ENCODE measurements at places on chromosomes 12 and 14. TPM values are rescaled to one million over a fixed set of nuclear protein-coding genes. Genes with fewer than 3 reads are reported as not detected.

CCDC184 gene
- polyA plus RNA-seq: 1.6 TPM

COX8C gene
- not detected for polyA plus RNA-seq

DLGAP5 gene
- 15.9 TPM for polyA plus RNA-seq

AJUBA gene
- 93.6 TPM for polyA plus RNA-seq

KRT73 gene
- not detected for polyA plus RNA-seq

USP5 gene
- 61.4 TPM for polyA plus RNA-seq

Measured in foreskin keratinocyte (primary cell).